ENCODE measurements at places on chromosomes 12 and 14.

DNA sequence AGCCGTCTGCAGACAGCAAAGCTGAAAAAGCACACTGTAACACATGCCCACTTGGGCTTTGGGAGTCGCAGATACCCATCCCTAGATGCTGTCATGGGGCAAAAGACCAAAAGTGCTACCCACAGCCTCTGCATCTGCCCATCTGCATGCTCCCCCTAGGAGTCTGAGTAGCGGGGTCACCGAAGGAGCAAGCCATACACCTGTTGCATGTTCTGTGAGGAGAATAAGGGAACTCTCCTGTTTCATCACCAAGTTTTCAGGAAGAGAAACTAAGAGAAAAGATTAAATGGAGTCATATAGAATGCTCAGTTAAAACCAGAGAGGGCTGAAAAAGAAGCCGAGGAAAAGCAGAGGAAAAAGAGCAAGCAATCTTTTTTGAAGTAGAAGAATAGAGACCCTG lies 13.7 kb upstream of the ST8SIA1 start:
- DNase-seq = no peak

DNA sequence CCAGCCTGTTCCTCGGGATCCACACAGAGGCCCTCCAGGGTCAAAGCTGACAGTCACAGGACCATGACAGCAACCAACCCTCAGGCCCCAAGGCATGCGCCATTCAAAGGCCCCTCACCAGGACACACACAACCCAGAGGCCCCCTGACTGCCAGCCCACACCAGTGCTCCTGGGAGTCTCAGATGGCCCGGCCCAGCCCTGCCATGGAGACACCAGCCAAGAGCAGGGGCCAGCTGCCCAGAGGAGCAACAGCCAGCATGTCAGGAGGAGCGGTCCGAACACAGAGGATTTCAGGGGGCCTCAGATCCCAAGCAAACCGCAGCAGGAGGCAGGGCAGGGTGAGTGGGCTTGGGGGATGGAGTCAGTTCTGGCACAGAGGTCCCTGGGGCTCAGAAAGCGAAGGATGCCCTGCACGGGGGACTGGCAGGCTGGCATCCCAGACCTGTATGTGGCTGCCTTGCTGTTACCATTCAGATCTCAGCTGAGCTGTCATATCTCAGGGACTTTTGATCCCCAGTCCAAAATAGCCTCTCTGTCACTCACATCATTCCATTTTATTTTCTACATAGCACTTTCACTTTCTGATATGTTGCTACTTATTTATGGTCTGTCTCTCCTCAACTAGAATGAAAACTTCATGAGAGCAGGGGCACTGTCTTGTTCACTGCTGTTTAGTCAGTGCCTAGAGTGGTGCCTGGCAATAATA lies 4.8 kb downstream of the TMEM229B start:
- no peak for DNase-seq

- DNase-seq = no peak
Observed at GRCh38 chr14:75283162-75283832, 4.7 kb downstream of the FOS start.

DNA sequence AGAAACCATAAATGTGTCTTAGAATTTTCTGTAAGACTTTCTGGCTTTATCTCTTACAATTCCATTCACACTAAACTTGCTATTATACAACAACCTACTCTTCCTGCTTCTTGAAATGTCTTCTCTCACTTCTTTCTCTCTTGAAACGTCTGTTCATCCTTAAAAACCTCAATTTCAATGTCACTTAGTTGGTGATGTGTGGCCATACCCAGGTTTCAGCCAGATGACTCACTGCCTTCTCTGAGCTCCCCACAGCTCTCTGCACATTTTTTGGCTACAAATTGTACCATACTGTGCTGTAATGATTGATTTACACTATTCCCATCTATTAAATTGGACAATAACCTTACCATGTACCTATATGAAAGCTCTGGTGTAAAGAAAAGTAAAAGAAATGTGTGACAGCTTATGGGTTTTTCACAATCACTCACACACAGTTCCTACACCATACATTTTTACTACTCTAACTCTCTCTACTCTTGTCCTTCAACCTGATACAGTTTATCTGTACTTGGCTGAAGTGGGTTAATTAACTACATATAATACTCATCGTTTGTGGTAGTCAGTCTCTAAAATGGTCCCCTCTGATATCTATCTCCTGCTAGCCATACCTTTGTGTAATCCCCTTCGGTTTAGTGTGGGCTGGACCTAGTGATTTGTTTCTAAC lies 222.1 kb downstream of the NELL2 start:
- DNase-seq = no peak

- DNase-seq = no peak
Observed at GRCh38 chr14:62015945-62016344, 253.7 kb downstream of the SNAPC1 start.

- peak; percentile 84 for DNase-seq
Observed at GRCh38 chr14:73723797-73724661, 9.8 kb upstream of the PNMA1 start.

DNA sequence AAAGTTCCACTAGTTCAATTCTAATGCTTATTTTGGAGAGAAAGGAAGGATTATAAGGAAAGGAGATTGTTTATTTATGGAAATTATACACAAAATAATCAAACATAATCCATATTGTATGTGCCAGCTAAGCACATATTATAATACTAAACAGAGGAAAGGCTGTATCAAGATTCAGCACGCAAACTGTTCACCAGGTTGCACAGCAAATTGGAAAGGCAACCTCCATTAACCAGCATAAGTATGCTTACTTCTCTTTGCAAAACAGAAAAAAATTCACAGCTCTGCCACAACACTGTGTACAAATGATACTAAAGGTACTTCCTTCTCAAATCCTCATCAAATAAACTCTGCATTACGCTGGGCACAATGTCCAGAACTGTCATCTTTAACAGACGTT lies 146.3 kb downstream of the MED13L start:
- DNase-seq = no peak

- no peak for DNase-seq
Observed at GRCh38 chr14:73293782-73294781, 56.8 kb downstream of the PAPLN start.

DNA sequence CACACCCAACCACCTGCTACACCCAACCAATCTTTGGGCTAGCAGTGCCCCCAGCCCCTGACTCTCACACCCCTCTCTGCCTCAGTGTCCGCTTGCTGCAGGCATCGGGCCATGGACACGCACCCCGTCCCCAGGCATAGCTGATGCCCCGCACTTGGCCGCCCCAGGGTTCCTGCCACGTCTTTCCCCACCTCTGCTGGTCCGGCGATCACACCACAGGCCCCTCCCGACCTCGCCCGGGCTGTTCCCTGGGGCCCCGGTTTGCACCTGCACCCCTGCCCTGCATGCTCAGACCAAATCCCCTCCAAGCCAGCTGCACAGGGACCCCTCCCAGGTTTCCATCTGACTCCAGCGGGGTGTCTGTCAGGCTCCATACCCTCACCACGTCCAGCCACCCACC lies 38.3 kb downstream of the BEGAIN start:
- DNase-seq = no peak

DNA sequence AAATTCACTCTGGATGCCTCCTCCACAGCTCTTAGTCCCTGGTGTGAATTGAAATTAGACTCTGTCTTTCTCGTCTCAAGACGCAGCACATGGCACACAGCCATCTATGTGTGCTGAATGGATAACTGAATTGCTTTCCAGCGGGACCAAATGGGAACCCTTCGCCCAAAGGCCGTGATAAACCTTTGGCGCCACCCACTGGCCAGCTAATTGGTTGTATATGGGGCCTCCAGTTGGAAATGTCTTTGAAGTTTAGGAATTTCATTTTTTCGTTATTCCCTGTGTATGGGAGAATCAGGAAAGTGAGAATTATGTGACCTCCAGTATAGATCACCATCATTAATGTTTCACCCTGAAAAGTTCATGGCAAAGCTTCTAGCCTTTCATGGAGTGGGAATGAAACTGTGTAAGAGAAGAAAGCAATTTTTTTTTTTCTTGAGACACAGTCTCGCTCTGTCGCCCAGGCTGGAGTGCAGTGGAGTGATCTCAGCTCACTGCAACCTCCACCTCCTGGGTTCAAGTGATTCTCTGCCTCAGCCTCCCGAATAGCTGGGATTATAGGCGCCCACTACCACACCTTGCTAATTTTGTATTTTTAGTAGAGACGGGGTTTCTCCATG lies 9.8 kb upstream of the HSP90AA1 start:
- DNase-seq = no peak

DNA sequence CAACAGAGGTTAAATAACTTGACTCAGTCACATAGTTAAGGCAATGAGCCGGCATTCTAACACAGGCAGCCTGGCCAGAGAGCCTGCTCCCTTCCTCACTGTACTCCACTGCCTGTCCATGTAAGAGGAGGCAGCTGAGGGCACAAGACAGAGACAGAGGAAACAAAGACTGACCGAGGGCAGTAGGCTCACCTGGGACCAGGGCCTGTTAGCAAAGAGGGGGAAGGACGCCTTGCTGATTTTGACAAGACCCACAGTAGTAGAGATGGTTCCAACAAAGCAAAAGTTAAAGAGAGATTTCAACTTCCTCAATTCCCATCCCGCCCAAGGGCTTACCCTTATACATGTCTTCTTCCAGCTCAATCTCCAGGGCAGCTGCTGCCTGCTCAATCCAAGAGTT lies 26.5 kb downstream of the OTUB2 start:
- no peak for DNase-seq

DNA sequence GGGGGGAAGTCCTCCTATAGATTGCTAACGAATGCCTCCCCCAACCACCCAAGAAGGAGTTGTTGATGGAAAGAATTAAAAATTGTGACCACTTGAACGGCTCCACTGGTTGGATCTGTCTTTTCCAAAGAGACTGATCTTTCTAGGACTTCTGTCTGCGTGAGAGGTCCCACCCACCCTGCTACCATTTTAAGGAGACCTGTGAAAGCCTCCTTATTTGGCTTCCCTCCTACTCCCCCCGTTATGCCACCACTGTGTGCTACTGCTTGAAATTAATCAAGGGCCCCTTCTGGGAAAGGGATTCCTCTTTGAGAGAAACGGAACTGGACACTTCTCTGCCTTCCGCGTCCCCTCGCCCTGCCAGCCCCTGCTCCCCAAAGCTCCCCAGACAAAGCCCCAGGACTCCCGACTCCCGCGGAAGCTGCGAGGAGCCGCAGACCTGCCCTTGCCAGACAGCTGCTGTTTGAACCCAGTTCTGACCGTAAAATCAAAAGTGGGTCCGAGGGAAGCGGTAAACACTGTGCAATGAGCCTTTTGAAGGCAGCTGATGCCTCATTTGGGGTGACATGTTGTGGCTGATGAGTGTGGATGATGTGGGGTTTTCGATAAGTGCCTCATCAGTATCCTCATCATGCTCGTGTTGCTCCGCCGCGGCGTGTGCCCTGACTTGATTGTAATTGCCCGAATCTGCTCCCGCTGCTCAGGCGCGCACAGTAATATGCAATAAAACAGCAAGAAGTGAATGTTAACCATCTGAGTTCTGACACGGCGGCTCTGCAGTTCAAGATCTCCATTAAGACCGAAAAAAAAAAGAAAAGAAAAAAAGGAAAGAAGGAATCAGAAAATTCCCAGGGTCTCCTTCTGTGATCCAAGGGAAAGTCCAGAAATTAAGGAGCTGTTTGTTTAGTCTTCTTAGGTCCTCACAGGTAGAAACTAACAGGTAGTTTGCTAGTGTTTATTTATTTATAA lies 48.2 kb downstream of the MBIP start:
- DNase-seq = no peak

DNA sequence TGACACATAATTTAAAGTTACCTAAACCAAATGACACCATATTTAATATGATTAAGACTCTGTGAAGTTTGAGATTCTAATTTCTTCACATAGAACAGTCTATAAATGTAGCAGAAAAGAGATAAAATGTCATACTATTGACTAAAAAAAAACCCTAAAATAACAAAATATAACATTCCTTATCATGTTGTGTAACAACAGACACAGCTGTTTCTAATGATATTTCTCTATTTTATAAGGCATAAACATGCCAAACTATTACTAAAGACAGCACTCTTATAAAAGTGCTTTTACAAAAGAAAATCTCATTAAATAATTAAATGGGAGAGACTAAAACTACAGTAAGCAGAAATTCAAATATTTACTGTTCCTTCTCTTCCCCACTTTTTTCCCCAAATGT lies 49.4 kb downstream of the NOVA1 start:
- DNase-seq = no peak

DNA sequence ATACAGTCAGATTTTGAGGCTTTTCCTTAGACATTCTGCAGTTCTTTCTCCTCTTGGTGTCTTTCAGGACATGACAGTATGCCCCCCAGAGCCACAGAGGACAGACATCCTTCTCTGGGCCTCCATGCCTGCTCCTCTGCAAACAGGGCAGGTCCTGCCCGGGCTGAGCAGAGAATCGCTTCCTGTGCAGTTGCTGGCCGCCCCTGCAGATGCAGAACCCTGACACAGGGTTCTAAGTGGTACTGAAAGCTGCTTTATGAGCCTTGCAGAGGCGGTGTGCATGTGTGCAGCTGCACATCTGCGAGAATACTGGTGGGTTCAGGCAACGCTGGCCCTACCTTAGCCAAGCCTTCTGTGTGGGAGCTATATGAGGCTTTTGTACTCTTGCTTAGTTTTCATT lies 54.5 kb downstream of the FLRT2 start:
- DNase-seq = no peak

DNA sequence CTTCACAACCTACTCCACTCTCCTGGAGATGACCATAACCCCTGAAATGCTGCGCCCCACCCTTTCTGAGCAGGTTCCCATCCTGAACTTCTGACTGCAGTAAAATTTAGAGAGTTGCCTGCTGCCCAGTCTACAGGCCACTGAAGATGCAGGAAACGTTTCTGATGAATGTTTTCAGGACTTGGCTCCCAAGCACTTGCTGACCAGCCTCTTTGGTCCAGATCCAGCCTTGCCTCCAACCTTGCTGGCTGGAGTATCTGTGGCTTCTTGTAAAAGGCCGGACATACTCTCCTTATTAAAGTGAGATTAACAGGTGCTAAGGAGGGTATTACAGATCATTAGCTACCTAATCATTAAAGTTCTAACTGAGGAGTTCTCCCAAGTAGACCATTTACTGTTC lies 70.3 kb upstream of the STXBP6 start:
- no peak for DNase-seq

GRCh38 chr12:131507094-131507493 lies 203.8 kb upstream of the SFSWAP start:
- no peak for DNase-seq

DNA sequence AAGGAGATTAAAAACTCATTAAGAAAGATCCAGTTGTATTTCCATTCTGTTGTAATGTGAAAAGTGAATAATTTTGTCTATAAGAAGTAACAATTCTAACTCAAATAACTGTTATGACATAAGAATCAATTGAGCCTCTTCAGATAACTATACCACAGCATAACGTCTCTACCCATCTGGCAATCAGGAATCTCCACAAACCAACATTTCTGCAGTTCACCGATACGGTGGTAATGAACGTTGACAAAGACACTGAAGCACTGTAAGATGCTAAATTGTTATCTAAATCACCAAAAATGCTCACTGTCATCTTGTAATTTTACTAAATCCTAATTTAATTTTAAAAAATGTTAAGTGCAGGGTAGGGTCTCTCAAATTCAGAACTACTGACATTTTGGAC lies 130.9 kb upstream of the USP15 start:
- no peak for DNase-seq

GRCh38 chr12:1966561-1967226 lies 37.6 kb downstream of the DCP1B start:
- DNase-seq = no peak

- DNase-seq = no peak
Observed at GRCh38 chr12:33450480-33450879, 10.9 kb upstream of the SYT10 start.

GRCh38 chr12:55068416-55069010 lies 48.7 kb downstream of the NEUROD4 start:
- no peak for DNase-seq

- DNase-seq = no peak
Observed at GRCh38 chr12:93502802-93503623, 35.7 kb downstream of the MRPL42 start.

All from BJ (cell line).